Spleen (tissue), 13 donors: ENCODE measurements at places on chromosomes 2 and 18. TPM values are rescaled to one million over a fixed set of nuclear protein-coding genes. Genes with fewer than 3 reads are reported as not detected.

GRCh38 chr2:60549928-60550177, 3.6 kb downstream of the BCL11A start:
- no peak for DNase-seq

Gene RESP18
- total RNA-seq = not detected

DNA sequence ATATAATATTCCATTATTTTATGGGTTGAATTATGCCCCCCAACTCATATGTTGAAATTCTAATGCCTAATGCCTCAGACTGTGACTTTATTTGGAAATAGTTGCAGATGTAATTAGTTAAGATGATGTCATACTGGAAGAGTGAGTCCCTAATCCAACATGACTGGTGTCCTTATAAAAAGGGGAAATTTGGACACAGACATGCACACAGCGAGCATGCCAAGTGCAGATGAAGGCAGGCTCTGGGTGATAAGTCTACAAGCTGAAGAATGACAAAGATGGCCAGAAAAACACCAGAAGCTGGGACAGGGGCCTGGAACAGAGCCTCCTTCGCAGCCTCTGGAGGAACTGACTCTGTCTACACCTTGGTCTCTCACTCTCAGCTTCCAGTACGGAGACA, 10.0 kb upstream of the ASAP2 start:
- no peak for DNase-seq

- no peak for DNase-seq
Observed at GRCh38 chr2:5482929-5483331, 209.3 kb upstream of the SOX11 start.

DNA sequence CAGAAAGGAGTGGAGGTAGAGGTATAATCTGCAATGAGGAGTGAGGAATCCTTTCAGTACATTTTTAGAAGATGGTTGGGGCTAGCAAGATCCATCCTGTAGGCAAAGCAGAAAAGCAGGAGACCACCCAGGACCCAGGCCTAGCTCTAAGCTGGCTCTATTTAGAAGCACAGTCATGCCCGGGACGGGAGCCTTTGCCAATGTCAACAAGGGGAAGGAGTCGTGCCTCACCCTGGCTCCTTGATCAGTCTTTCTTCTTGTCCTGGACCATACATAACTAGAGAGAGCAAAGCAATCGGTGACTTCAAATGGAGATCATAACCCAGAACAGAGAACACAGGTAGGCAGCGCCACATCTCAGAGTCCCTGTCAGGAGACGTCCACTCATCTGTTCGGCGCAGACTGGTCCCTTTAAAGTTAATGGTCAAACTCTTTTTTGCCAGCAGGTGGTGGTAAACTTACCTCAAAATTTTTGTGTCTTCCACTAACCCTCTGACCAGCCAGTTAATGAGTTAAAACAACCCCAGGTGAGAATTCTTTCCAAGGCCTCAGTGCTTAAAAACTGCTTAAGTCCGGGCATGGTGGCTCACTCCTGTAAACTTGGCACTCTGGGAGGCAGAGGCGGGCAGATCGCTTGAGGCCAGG, 8.0 kb downstream of the MC5R start:
- no peak for DNase-seq

Gene SCN1A
- total RNA-seq = not detected

Gene COL5A2
- 19.7 TPM for total RNA-seq

DNA sequence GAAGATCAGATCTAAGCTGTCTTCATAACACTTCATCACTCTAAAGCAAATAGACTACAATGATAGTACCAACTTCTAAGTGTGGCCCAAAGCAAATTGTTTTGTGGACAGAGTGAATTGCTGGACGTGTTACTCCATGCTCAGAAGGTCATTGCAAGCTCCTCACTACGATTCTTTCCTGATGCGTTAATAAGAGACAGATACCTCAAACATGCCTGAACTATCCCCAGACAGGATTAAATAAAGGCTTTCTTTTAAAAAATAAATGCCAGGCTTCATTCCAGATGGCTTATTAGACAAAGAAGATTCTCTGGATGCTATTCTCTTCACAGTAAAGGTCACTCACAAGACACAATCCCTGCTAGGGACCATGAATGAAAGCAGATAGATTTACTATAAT, 621.2 kb downstream of the DCDC2C start:
- DNase-seq = no peak

Gene ZC3H6
- 28.9 TPM for total RNA-seq
